ENCODE measurements at places on chromosomes 2 and 18. TPM values are rescaled to one million over a fixed set of nuclear protein-coding genes. Genes with fewer than 3 reads are reported as not detected.

Gene DOCK10
- 21.3 TPM for total RNA-seq

GRCh38 chr2:26299471-26300101 is 46.4 kb upstream of the SELENOI start:
- peak; percentile 57 for DNase-seq

DNA sequence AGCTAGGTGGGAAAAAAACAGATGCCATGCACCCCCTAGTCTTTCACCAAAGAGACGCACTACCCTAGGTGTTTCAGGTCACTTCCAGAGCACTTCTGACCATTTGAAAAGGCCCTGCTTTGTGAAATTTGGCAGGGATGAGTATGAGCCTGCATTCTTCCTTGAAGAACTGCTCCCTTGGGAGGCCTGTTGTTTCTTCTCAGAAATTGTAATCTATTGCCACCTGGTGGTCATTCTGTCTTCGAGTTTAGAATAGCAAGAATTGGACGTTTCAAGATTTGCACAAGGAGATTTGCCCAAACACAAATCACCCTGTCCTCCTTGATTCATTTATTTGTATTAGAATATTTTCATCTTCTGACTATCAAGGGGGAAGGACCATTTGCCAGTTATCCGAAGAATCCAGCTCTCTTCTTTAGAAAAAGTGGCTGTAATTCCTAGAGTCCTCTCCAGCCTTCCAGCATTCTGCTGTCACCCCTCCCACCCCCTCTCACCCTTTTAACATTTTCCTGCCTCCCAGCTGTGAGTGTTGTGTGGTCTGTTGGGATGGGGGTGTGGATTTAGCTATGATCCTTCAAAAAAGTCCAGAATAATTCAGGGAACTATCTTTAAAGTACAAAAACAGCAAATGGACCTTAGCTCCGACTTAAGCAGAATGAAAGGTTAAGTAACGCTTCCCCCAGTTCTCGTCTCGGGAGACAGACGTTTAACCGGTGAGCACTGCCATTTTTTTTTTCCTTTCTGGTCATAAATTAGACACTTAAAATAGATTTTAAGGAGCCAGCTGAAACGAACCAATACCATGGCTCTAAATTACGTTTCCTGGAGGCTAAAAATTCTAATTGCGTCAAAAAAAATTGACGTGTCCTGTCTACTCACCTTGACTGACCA is 3.7 kb upstream of the GAD1 start:
- peak; percentile 89 for DNase-seq

DNA sequence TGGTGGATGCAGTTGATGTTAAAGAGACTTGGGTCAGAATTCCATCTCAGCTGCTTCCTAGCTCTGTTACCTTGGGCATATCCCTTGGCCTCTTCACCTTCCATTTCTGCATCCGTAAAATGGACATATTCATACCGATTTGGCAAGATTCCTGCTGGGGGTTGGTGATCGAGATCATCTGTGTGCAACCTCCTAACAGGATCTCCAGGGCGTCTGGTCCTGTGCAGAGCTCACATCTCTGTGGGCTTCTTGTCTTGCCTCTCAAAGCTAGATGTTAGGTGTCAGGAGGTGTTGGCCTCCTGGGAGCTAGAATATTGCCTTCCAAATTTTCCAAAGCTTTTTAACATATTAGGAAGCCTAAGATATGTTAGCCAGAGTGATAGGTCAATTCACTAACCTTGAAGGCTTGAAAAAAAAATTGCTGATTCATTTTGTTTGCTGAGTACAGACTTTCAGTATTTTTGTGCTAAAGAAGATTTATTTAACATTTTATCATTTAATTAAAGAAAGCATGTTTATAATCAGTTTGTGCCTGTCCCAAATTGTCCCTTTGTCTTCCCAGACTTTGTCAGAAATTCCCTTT is 69.7 kb upstream of the ZNF516 start:
- DNase-seq: no peak

DNA sequence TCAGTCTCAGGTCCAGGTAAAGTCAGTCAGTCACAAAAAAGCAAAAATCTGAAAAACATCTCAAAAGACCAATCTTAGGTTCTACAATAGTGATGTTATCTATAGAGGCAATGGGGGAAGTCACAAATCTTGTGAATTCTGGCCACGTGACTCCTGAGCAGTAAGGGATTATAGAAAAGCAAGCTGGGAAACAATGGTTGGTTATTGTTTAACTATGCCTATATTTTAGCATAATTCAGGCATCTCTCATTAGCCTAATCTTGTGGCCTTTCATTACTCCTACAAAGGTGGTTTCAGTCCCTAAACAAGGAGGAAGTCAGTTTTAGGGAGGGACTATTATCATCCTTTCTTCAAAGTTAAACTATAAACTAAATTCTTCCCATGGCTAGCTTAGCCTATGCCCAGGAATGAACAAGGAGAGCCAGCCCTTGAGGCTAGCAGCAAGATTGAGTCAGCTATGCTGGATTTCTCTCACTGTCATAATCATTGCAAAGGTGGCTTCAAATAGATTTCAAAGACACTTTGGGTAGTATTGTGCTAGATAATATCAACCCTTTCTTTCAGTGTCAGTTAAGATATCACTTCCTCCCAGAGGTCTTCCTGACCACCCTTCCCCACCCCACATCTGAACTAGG is 56.4 kb upstream of the ITGA6 start:
- no peak for DNase-seq
